ENCODE measurements at places on chromosomes 11 and 22.

GRCh38 chr11:83127310-83127637, 29.7 kb upstream of the PCF11 start:
- no peak for DNase-seq

DNA sequence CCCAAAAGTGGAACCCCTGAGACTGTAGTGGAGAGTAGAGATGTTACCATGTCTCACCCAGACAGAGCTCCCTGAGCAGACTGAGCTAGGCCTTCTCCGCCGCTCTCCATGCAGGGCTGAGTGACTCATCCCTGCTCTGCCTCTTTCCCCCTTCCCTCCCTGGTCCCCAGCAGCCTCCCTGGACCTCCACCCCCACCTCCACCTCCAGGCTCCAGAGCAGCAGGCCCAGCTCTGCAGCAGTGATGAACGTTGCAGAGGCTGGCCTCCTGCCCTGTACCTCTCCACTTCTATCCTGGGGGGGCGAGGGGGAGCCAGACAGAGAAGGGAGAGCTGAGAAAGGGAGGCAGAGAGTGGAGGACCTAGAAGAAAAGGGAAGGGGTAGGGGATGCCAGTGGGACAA, 19.3 kb upstream of the ARAP1 start:
- no peak for DNase-seq

DNA sequence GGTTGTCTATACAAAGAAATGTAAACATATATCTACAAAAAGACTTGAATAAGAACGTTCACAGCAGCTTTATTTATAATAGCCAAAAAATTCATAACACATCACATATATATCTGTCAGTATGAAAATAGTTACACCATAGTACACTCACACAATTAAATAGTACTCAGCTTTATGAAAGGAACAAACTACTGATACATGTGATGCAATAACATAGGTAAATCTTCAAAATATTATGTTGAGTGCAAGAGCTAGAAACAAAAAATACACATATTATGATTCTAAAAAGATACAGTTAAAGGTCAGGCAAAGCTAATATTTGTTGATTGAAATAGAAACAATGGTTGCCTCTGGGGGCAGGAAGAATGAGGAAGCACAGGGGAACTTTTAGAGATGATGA, 6.6 kb downstream of the MRGPRX2 start:
- no peak for DNase-seq

- no peak for DNase-seq
Measured at GRCh38 chr11:71913756-71914526, 14.5 kb downstream of the XNDC1N start.

DNA sequence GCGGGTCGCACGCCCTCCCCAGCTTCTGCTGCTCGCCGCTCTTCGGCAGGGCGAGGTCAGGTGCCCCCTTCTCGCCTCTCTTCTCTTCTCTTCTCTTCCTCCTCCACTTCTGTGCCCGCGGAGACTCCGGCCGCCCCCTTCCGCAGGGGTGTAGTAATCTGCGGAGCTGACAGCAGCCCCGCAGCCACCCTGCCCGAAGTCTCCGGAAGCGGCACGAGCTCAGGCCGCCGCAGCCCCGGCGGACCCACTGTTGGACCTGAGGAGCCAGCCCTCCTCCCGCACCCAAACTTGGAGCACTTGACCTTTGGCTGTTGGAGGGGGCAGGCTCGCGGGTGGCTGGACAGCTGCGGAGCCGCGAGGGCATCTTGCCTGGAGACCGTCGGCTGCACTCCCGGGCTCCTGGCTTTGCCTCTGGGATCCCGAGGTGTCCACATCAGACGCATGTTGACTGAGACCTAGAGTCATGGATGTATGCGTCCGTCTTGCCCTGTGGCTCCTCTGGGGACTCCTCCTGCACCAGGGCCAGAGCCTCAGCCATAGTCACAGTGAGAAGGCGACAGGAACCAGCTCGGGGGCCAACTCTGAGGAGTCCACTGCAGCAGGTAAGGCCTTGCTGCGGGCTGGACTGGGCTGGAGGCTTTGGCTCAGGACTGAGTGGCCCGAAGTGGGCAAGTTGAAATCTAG, 486 bp downstream of the STIM1 start:
- DNase-seq = no peak

GRCh38 chr11:3103076-3103475, 45.9 kb upstream of the CARS1 start:
- DNase-seq = no peak

GRCh38 chr22:39503630-39504029, 1.5 kb downstream of the MIEF1 start:
- no peak for DNase-seq

DNA sequence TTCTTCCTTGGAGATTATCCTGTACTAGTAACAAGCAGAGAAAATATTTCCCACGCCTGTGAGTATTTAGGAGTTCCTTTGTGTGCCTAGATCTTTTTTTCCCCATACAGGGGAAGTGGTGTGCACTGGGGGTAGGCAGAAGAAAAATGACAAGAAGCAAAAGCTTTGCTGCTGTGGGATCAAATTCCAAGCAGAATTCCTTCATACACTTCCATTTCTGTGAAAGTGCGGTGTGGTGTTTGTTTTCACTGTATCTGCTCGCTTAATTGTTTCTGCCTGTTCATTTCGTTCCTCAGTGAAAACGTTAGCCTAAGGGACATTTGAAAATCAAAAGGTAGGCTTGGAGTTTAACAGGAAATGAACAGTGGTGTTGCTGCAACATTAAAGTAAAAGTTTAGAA, 47.9 kb downstream of the BLID start:
- no peak for DNase-seq

GRCh38 chr11:126305699-126306098, 1.8 kb downstream of the DCPS start:
- DNase-seq = no peak

DNA sequence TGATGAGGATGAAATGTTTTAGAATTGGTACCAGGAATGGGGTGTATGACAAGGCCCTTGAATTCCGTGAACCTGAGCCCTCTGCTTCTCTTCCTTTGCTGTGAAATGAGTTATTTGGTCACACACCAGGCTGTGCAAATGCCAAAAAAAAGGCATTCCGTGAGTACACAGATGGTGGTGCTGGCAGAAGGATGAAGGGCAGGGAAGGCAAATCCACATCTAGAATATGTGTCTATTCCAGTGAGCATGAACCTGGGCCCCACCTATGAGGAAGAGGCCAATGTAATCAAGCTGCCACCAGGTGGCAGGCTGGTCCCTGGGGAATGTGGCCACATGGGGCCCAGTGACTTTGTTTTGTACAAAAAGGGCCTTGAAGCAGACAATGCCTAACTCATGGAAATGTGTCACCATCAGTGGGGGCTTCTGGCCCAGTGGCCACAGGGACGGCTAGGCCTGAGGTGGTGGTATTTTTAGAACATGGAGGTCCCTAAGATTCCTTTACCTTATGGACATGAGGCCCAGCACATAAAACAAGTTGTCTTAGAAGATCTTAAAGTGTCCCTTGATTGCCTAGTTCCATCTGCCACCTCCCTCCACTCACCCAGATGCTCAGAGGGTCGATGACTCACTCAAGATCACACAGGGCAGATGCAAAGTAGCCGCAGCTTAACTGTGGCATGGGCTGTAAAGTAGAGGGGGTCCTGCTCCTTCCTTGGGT, 3.9 kb upstream of the RNF215 start:
- DNase-seq = peak; percentile 17

- no peak for DNase-seq
Measured at GRCh38 chr11:31877083-31877482, 66.0 kb upstream of the PAX6 start.

- no peak for DNase-seq
Measured at GRCh38 chr11:34750692-34751405, 130.0 kb downstream of the EHF start.

- no peak for DNase-seq
Measured at GRCh38 chr11:46526216-46527215, 67.3 kb downstream of the AMBRA1 start.

Data from amniotic stem cell (primary cell).